ENCODE measurements at places on chromosomes 7 and 10. TPM values are rescaled to one million over a fixed set of nuclear protein-coding genes. Genes with fewer than 3 reads are reported as not detected.

Gene HOXA2
- total RNA-seq, result not detected

Gene DPCD
- 8.5 TPM for total RNA-seq

Gene ANXA8
- total RNA-seq, result not detected

Gene HMX3
- not detected for total RNA-seq

Gene GIMAP1
- total RNA-seq, result 2.1 TPM

Gene ZNF107
- total RNA-seq, result 12.9 TPM

Gene PAX4
- not detected for total RNA-seq

Gene CTAGE15
- 0.63 TPM for total RNA-seq

Gene TMEM72
- total RNA-seq, result not detected

Gene ANKRD61
- total RNA-seq, result 0.35 TPM

DNA sequence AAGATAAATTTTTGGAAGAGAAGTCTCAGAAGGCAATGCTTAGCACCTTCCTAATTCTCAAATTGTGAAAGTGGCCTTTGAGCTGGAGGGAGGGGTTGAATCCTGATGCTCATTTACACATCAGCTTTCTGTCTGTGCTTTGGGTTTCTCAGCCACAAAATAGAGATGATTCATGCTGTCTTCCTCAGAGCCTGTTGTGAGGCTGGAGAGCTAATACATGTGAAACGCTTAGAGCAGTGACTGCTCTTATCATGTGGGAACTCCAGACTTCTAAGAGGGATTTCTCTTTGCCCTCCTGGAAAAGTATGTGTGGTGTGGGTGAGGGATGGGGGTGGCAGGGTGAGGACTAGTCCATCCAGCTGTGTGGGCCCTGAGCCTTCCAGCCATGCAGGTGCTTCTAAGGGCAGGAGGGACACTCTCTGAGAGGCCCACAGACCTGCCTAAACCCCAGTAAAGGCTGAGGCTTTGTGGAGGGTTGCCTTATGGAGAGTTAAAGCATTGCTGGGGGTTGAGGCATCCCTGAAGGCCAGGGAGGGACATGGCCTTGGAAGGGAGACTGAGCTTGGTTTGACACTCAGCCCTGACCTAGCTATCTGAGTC lies 4.8 kb upstream of the EVX1 start:
- no peak for DNase-seq

GRCh38 chr10:30502266-30503060 lies 68.5 kb downstream of the MAP3K8 start:
- no peak for DNase-seq

DNA sequence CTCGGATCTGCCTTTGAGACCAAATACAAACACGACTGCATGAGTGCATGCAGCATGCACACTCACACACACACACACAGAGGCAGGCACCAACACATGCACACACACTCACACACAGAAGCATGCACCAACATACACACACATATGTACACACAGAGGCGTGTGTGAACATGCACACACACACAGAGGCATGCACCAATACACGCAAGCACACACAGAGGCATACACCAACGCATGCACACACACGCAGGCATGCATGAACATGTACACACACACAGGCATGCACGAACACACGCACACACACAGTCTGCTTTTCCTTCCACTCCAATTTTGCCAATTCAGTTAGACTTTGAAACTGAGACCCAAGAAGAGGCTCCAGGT lies 67.3 kb upstream of the COL13A1 start:
- DNase-seq, result no peak

GRCh38 chr7:24052572-24053260 lies 231.3 kb upstream of the NPY start:
- no peak for DNase-seq

GRCh38 chr10:97844678-97845077 lies 5.0 kb upstream of the GOLGA7B start:
- DNase-seq, result no peak

GRCh38 chr7:79046061-79046460 lies 407.4 kb downstream of the MAGI2 start:
- no peak for DNase-seq

DNA sequence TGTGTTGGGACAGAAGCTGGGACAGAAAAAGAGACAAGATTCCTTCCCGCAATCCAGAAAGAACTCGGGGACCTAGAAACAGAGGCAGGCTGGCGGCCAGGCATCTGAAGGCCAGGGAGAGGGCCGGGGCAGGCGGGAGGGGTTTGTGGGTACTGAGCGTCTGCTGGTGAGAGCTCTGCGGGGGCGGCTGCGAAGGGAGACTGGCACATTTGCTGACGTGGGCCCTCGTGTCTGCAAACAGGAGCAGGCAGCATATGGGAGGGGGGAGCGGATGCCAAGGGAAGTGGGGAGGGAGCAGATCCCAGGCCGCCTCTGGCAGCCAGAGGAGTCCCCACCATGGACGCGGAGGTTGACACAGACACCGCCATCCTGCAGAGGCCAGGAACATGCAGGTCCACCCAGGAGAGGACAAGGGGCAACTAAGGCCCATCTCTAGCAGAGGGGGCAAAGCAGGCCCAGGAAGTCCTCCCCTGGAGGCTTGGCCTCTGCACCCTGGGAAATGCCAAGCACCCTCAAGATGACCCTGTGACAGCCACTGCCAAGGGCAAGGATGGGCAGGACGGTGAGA lies 32.2 kb downstream of the KCNH2 start:
- DNase-seq, result no peak

GRCh38 chr10:76675561-76675950 lies 962.1 kb downstream of the KCNMA1 start:
- DNase-seq, result no peak

DNA sequence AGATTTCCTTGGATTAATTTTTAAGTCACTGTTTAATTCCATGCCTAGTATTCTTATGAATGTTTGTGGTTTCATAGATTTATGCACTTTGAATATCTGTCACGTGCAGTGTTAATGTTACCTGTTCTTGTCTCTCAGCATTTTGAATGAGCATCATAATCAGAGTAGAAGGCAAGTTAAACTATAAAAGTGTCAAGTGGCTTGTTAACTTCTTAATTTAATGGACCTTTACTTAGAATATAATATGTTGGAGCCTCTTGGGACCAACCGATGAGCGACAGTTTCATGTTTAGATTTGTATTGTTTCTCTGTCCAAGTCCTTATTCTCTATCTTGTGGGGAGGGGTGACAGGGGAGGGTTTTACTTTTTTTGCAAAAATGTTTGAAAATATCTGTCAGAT lies 50.6 kb upstream of the MTURN start:
- DNase-seq, result no peak

DNA sequence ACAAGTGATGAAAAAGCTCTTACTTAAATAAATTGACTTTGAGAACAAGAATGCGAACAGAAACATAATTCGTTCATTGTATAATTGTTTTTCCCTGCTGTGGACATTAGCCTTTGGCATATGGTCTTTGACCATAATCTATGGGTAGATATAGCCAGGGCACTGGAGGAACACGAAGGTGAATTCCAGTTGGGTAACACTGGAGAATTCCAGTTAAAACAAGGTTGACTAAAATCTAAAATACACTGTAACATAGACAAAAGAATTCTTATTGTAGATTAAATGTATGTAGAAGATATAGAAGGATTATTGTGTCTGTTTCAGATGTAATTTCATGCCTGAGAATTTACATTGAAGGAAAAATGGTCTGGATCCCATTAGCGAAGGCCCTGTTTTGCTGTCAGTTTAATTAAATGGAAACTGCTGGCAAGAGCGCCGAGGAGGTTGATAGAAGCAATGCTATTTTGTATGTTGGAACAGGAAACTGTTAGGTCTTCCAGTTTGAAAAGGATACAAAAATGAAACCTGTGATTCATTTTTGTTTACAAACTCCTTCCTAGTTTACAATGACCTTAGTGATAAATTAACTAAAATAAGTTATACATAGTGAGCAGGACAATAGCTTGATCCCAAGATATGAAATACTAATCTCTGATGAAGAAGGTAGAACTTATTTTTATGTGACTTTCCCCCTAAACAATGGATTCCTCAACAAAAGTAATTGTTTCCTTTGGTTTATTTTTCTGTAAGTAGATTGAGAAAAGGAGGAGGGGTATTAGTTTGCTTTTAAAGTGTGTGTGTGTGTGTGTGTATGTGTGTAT lies 68.9 kb downstream of the ARID5B start:
- no peak for DNase-seq

- no peak for DNase-seq
Measured at GRCh38 chr10:3162533-3162932, 10.0 kb downstream of the PITRM1 start.

DNA sequence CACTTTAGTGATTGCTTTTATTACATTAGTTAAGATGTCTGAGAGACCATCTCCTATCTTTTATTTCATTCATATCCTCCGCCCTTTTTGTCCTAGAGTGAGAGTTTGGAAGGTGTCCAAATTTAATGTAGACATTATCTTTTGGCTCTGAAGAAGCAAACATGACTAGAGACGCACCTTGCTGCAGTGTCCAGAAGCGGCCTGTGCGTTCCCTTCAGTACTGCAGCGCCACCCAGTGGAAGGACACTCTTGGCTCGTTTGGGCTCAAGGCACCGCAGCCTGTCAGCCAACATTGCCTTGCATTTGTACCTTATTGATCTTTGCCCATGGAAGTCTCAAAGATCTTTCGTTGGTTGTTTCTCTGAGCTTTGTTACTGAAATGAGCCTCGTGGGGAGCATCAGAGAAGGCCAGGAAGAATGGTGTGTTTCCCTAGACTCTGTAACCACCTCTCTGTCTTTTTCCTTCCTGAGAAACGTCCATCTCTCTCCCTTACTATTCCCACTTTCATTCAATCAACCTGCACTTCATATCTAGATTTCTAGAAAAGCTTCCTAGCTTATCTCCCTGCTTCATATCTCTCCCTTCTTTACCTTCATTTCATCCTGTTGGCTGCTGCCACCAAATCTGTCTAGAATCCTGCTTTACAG lies 10.4 kb upstream of the CLCN1 start:
- peak; percentile 71 for DNase-seq

- no peak for DNase-seq
Measured at GRCh38 chr10:101563007-101563406, 25.1 kb downstream of the POLL start.

DNA sequence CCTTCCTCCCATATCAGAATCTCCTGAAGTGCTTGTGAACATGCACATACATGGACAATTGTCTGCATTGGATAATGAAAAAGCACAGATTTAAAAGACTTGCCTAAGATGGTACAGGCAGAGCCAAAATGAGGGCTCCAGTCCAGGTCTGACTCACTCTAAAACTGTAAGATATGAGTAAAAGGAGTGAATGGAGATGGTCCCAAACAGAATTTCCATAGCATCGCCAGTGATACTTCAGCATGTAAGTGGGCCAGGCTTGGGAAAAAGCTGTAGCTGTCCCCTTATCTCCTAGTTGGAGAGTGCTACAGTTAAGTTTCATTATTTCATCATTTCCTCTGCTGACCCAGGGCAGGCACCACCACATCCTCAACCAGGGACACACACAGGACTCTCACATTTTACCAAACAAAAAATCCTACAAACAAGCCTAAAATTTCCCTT lies 26.4 kb upstream of the IL6 start:
- DNase-seq, result no peak

DNA sequence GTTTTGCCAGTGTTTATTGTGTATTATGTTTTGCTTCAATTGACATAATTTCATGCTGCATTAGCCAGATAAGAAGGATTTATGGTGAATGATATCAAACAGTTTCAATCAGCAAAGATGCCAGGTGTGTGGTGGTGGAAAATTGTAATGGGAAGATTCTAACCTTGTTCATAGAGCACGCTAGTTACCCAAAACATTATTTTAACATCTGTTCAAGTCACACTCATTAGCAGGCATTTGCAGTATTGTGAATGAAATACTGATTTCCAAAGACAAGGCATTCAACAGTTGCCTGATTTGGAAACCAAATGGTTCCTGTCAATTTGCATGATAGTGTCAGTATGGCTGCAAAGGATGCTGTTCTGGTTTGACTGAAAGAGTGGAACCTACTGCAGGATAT lies 129.7 kb downstream of the EPC1 start:
- no peak for DNase-seq

- DNase-seq, result no peak
Measured at GRCh38 chr10:86979296-86979818, 11.1 kb downstream of the ADIRF start.

DNA sequence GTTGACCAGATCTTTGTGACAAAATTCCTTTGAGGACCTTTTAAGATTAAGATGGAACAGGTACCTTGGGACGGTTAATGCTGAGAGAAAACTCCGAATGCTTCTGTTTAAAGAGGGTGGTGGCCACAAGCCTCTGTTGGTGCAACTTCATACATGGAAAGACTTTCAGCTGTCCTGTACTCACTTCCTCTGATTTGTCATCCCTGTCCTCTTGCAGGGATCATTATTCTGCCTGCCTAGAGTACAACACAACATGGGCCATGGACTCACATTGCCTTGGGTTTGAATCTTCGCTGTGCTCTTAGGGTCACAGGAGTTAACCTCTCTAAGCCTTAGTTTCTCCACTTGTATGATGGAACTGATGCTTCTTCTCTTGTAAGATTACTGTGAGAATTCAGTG lies 75.1 kb downstream of the ENTPD1 start:
- no peak for DNase-seq

- DNase-seq, result no peak
Measured at GRCh38 chr7:17912536-17913235, 27.6 kb downstream of the SNX13 start.

GRCh38 chr7:100860702-100861615 lies 6.2 kb upstream of the TRIP6 start:
- no peak for DNase-seq

GRCh38 chr10:99944860-99945259 lies 64.9 kb downstream of the DNMBP start:
- no peak for DNase-seq

GRCh38 chr7:28903730-28904577 lies 54.2 kb downstream of the TRIL start:
- no peak for DNase-seq

DNA sequence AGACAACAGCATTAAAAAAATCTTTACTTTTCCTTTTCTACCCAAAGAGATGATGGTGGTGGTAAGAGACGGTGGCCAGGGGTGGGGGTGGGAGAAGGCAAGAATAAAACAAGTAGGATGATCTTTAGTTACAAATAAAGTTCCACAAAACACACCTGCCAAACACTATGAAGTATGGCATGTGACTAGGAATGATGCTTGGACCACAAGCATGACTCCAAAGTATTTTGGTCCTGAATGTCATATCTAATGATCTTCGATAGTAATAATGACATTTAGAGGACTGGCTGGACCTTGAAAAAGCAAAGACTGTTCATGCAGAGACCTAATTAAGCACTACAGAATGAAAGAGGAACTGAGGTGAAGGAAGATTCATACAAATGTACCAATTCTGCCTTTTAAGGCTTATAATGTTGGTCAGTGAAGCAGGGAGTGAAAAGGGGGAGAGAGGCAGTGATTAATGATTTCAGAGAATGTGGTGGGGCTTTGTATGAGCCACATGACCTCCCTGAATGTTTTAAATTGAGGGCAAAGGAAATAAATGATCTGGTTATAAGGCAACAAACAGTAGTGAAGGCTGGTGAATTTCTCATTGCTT lies 29.6 kb upstream of the DKK1 start:
- no peak for DNase-seq

GRCh38 chr10:79055892-79056291 lies 12.9 kb upstream of the ZMIZ1 start:
- no peak for DNase-seq

- DNase-seq, result no peak
Measured at GRCh38 chr7:120867932-120868331, 10.0 kb upstream of the TSPAN12 start.

Data from activated T-cell treated with anti-CD3 and anti-CD28 coated beads, Interleukin-2, amount 50 U/mL, for 4 hours (primary cell).